HepG2 (cell line): ENCODE measurements at places on chromosomes 7 and 10. TPM values are rescaled to one million over a fixed set of nuclear protein-coding genes. Genes with fewer than 3 reads are reported as not detected.

- no peak for DNase-seq
Measured at GRCh38 chr10:12787297-12787696, 214.2 kb downstream of the CCDC3 start.

- no peak for DNase-seq
Measured at GRCh38 chr10:121644501-121644900, 46.3 kb upstream of the FGFR2 start.

DNA sequence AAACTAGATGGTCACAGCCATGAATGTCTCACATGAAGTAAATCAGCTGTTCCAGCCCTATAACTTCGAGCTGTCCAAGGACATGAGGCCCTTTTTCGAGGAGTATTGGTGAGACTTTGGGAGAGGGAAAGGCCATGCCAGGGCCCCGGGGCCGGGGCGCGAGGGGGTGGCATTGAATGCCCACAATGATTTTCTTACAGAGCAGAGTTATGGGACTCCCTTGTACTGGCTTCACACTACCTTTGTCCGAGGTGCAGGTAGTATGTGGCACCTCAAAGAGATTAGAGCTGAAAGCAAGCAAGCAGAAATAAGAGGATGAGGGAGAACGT is 407 bp downstream of the ELOVL3 start:
- DNase-seq: no peak

DNA sequence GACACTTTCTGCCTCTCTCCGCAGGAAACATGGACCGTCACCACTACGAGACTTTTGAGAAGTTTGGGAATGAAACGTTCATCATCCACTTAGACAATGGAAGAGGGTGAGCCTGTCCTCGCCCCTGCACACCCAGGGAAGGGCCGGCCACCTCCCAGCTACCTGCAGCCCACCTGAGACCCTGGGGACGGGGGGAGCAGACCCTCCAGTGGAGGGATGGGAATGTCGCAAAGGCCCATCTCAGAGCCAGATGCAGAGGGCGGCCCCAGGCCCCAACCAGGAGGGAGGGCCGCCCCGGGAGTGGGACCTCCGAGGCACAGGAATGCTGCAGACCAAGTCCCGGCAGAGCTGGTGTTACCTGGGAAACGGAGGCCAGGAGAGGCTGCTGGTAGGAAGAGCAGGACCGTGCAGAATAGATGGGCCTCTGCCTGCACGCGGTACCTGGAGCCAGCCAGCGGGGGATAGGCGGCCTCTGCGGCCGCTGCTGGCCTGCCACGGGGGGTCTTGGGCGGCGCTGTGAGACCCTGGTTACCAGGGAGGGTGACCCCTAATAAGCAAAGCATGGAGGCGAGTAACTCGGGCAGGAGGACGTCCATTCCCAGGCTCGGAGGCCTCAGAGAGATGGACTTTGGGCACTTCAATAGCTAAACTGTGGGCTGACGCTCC is 32.9 kb upstream of the FOXL3 start:
- DNase-seq: no peak

- DNase-seq: no peak
Measured at GRCh38 chr7:145909991-145910513, 206.5 kb upstream of the CNTNAP2 start.

- peak; percentile 77 for DNase-seq
Measured at GRCh38 chr10:33306701-33307519, 27.6 kb downstream of the NRP1 start.

DNA sequence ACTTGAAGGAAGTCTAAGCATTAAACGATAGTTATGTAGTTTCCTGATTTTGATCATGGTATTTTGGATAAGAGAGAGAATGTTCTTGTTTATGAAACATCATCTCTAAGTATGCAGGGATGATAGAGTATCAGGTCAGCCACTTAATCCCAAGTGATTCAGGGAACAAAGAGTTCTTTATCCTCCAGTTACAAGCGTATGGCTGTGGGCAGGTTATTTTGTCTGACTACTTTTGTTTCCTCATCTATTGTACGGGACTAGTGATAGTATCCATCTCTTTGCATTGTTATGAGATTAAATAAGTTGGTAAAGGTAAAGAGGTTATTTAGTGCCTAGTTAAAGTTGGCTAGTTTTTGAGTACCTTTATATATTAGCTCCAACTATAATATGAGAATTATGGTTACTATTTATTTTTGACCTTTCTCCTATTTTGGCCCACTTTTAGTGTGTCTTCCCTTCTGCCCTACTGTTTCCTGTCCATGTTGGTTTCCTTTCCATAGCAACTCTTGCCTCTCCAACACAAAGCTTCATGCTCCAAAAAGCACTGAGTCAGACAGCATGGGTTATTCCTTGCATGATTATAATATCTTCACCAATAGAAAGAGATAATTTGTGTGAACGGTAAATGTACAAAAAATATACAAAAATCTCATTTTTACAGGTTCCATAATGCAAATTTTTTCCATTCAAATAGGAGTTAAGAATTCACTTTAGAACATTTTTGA is 65.4 kb downstream of the SP8 start:
- DNase-seq: no peak

GRCh38 chr7:24907311-24907886 is 72.6 kb downstream of the OSBPL3 start:
- DNase-seq: no peak

- peak; percentile 2 for DNase-seq
Measured at GRCh38 chr10:108358912-108359311, 1194.4 kb upstream of the SORCS1 start.

GRCh38 chr7:151068069-151068773 is 8.8 kb downstream of the SLC4A2 start:
- DNase-seq: no peak

- DNase-seq: peak; percentile 47
Measured at GRCh38 chr7:95690367-95690947, 81.9 kb upstream of the DYNC1I1 start.

DNA sequence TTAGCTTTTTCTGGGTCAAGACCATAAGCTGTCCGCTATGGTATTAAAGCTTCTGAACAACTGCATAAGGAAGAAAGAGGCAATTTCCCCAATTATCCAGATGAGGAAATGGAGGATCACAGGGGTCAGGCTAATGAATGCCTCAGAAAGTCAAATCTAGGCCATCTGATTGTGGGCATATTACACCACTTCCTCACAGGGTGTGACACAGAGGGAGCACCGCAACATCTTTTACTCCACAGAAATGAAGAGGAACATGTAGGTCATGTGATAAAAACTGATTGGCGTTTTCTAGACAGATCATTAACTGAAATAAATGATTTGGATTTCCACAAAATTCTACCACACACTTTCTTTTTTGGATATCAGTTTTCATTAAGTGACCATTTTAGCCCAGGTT is 384.4 kb downstream of the PARD3 start:
- no peak for DNase-seq

DNA sequence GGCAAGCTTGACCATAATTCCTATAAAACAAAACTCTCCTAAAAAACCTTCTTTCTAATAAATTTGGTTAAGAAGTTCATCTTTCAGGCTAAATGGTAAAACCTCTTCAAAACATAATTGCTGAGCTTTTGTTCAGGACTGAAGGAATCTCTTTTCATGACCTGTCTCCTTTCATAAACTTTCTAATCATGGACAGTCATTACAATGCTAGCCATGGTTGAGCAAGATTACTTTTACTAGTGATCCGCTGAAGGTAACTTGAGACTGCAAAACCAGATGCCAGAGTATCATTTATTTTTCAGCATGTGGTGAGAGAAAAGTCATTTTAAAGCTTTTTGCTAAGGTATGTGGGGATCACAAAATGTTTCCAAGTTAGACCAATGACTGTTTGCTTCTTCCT is 186.4 kb upstream of the RHOBTB1 start:
- DNase-seq: no peak

GRCh38 chr7:38929460-38930171 is 20.6 kb upstream of the VPS41 start:
- DNase-seq: no peak

DNA sequence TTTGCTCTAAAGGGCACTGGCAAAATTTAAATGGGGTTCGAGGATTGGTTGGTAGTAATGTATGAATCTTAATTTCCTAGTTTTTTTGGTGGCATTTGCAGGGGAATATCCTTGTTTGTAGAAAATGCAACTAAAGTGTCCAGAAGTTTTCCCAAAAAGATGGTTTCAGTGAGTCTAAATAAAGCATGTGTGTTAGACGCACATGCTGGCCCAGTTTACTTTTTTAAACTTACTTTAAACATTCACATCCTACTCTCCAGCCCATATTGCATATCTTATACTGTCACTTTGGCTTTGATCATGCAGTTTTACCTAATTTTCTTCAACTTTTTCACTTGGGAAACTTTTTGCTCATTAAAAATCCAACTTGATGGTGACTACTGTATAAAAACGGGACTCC is 744.0 kb upstream of the CELF2 start:
- no peak for DNase-seq

DNA sequence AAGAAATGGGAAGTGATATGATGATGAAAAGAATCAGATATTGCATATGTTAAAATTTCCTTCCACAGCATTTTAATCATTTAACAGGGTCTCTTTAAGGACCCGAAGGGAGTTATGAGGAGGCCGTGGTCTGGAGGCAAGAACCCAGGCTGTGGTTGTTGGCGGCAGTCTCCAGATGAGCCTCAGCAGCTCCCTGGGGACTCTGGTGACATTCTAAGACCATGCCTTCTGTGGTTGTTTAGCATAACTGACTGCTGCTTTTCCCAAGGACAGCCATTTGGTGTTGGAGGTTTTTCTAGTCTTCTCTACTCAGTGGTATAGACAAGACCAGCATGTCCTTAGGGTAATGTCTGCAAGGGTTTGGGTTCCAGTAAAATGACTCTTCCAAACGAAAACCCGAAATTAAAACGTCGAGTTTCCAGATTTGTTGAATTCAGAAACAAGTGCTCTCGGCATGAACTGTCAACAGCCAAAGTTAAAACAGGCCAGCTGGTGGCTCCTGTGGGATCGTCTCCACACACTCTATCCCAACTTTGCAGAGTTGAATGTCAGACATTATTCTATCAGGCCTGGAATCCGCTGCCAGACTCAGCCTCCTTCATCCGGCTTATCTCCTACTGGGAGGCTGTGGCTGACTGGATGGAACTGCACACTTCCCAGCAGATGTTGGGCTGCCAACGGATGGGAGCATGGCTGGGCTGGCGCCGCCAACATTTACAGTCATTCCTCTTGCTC is 183.1 kb downstream of the TAX1BP1 start:
- no peak for DNase-seq

DNA sequence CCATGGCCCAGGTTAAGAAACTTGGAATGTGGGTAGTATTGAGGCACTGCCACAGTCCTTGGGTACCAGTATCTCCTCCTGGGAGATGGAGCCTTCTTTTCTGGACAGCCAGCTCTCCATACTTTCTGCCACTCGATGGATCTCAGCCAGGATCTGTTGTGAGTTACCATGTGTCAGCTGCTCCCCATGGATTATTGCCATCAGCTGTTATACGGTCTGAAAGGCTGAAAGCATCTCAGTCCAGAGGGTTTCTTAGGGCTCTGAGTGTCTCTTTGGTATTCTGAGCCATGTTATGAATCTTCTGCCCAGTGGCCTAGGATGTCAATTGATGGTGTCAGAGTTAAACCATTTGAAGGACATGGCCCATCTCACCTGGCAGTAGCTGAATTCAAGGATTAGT is 197.5 kb downstream of the C7orf25 start:
- no peak for DNase-seq

GRCh38 chr10:118595598-118596425 is at the start of gene PRLHR:
TSS of gene PRLHR (minus strand) at chr10:118595648. CDS start at chr10:118595244, 404 bp downstream.
- DNase-seq: no peak

GRCh38 chr7:24476227-24476626 is 97.0 kb upstream of the PALS2 start:
- no peak for DNase-seq

DNA sequence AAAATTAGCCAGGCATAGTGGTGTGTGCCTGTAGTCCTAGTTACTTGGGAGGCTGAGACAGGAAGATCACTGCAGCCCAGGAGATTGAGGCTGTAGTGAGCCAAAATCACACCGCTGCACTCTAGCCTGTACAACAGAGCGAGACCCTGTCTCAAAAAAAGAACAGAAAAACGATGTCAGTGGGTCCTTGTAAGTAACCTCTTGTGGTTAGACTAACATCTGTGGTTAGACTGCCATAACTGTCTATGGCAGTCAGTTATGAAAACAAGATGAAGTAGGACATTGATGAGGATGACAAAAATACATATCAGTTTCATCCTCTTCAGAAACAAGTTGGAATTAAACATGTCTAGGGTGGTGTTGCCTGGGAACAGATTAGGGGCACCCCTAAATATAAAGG is 53.3 kb downstream of the AKAP9 start:
- no peak for DNase-seq

DNA sequence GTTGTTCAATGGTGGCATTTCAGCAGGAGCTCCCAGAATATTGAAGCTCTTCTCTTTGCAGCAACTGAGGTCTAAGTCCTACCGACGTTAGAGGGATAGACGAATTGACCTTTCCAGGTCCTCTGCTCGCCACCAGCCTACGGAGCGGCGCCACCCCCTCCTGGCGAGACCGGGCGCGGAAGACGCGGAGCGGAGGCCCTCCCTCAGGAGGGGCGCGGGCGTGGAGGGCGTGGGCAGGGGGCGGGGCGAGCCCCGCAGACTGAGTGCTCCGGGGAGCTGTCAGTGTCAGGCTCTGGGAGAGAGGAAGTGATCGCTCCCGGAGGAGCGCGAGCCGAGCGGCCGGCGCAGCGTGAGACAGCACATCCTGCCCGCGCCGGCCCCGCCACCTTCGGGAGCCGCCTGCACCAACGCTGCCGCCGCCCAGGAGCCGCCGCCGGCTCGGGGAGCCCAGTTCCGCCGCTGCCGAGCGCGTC is at the start of gene DYNC1I1:
DYNC1I1 (plus strand) TSS at position 257 of the 473 bp plus-strand sequence. CDS start 32,176 bp downstream, outside the sequence.
- peak; percentile 21 for DNase-seq

DNA sequence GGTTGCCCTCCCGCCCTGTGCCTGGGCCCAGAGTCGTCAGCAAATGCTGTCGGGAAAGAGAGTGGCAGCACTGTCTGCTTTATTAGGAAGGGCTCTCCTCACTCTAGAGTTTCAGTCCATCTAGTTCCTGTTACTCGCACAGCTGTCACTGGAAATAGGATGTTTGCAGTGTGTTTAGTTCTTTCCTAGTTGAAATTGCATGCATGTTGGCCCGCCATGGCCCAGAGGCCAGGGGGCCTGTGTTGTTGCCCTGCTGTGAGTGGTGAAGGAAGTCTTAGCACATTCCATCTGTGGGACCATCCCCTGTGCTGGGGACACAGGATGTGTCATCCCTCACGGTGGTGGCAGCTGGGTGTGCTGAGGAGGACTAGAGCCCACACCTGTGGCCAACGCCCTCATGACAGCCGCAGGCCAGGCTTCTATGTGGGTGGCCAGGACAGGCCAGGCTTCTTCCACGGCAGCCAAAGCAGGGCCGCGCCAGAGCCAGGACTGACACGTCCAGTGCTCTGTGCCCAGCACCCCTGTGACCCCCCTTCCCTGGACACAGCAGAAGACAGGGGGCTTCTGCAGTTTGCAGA is 45.4 kb downstream of the ZNF467 start:
- DNase-seq: no peak

Gene SLC39A12
- total RNA-seq: not detected in 2 replicates

Gene MYH16
- 0.15 and 0.20 TPM in 2 replicates for total RNA-seq

Gene CASTOR2
- 6.5 and 8.7 TPM in 2 replicates for total RNA-seq

Gene OPALIN
- not detected in 2 replicates for total RNA-seq

Gene SP8
- total RNA-seq: not detected in 2 replicates

Gene MRPS17
- total RNA-seq: 31.3 and 39.2 TPM in 2 replicates

Gene NKX2-3
- total RNA-seq: not detected in 2 replicates

Gene AFAP1L2
- total RNA-seq: not detected in 2 replicates

Gene NUTM2E
- total RNA-seq: 0.07 TPM in 1 of 2 replicates, not detected in the other

Gene TET1
- total RNA-seq: 7.3 and 10.6 TPM in 2 replicates

Gene PHYHIPL
- 40.6 and 55.7 TPM in 2 replicates for total RNA-seq

Gene PLPP4
- total RNA-seq: not detected in 2 replicates

Gene HABP2
- total RNA-seq: 0.13 TPM in 1 of 2 replicates, not detected in the other
